ENCODE measurements at places on chromosomes 11 and 22. TPM values are rescaled to one million over a fixed set of nuclear protein-coding genes. Genes with fewer than 3 reads are reported as not detected.

The TMPRSS5 gene
- total RNA-seq: under 0.01 TPM

The MISFA gene
- 0.58 TPM for total RNA-seq

The CNTN5 gene
- total RNA-seq: not detected

The SF1 gene
- 106 TPM for total RNA-seq

The FGF19 gene
- total RNA-seq: not detected

The LYVE1 gene
- total RNA-seq: not detected

The ZNF280B gene
- total RNA-seq: 0.17 TPM

The APOL3 gene
- total RNA-seq: 25.2 TPM

The ALKBH8 gene
- total RNA-seq: 11.5 TPM

The KRTAP5-8 gene
- total RNA-seq: not detected

The OR52H1 gene
- total RNA-seq: 0.73 TPM

The PHLDB1 gene
- 77.2 TPM for total RNA-seq

The SLC7A4 gene
- total RNA-seq: 2.0 TPM

The HMOX1 gene
- 217 TPM for total RNA-seq

The C11orf52 gene
- total RNA-seq: 0.66 TPM

The FUT4 gene
- 4.9 TPM for total RNA-seq

The ACRV1 gene
- under 0.01 TPM for total RNA-seq

All from smooth muscle cell of trachea (primary cell).